ENCODE measurements at places on chromosomes 5 and 9.
A peak's percentile ranks its signal among the peaks of the same experiment; 100 is the strongest.

- peak; percentile 8 for DNase-seq
These were observed 11.2 kb downstream of the SEMA4D start for GRCh38 chr9:89486681-89487080.

- DNase-seq, result no peak
These were observed 352.7 kb upstream of the CD180 start for GRCh38 chr5:67549296-67549618.

DNA sequence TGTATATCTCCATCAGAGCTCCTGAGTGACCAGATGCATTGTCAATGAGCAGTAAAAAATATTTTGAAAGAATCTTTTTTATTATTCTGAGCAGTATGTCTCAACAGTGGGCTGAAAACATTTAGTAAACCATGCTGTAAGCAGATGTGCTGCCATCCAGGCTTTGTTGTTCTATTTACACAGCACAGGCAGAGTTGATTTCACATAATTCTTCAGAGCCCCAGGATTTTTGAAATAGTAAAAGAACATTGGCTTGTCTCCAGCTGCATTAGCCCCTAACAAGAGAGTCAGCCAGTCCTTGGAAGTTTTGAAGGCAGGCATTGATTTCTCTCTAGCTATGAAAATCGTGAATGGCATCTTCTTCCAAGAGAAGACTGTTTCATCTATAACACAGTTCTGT lies 25.2 kb upstream of the ENTREP1 start:
- DNase-seq, result no peak

- no peak for DNase-seq
These were observed 2059.1 kb upstream of the CDH6 start for GRCh38 chr5:29134418-29134817.

- no peak for DNase-seq
These were observed 79.6 kb downstream of the TLE4 start for GRCh38 chr9:79651251-79651795.

GRCh38 chr9:97284798-97285197 lies 22.7 kb upstream of the CCDC180 start:
- DNase-seq, result no peak

GRCh38 chr5:178340637-178341036 lies 108.0 kb upstream of the PHYKPL start:
- no peak for DNase-seq

GRCh38 chr9:89410022-89410421 lies 87.9 kb downstream of the SEMA4D start:
- DNase-seq, result no peak

DNA sequence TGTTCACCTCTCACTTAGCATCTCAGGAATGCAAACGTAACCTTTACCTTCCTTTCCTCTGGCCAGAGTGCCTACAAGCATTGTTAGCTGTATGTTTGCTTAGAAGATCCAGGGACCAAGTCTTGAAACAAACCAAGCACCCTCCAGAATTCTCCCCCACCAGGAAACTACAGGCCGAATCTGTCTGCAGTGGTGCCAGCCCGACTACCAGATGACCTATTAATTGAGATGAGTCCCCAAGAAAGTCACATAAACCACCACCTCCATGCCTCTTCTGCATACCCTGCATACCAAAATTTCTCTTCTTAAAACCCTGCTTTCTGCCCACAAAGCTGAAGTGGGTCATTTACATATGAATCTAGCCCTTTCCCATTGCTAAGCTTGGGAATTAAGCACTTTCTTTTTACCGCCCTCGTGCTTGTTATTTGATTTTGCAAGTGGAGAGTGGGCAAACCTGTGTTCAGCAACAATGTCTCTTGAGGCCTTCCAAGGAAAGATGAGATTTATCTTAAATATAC lies 1239.1 kb downstream of the CDH12 start:
- no peak for DNase-seq

DNA sequence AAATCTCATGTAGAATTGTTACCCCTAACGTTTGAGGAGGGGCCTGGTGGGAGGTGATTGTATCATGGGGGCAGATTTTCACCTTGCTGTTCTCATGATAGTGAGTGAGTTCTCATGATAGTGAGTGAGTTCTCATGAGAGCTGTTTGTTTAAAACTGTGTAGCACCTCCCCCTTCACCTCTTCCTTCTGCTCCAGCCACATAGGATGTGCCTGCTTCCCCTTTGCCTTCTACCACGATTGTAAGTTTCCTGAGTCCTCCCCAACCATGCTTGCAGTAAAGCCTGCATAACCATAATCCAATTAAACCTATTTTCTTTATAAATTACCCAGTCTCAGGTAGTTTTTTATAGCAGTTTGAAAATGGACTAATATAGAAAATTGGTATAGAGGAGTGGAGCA lies 1783.7 kb upstream of the CDH9 start:
- no peak for DNase-seq

DNA sequence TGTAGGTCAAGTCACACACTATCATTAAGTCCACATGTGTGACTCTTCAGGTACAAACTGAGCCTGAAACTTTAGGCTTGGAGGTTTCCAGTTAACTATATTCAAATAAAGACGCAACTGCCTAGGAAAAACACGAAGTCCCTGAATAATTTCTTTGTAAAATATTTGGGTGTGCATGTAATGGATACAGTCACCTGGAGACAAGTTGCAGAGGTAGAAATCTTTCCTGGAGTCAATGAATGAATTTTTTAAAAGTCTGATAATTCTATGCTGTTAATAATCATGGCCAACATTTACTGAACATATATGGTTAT lies 132.7 kb downstream of the MTX3 start:
- no peak for DNase-seq

- peak; percentile 20 for DNase-seq
These were observed 52.0 kb downstream of the ITGA2 start for GRCh38 chr5:53041071-53041692.

DNA sequence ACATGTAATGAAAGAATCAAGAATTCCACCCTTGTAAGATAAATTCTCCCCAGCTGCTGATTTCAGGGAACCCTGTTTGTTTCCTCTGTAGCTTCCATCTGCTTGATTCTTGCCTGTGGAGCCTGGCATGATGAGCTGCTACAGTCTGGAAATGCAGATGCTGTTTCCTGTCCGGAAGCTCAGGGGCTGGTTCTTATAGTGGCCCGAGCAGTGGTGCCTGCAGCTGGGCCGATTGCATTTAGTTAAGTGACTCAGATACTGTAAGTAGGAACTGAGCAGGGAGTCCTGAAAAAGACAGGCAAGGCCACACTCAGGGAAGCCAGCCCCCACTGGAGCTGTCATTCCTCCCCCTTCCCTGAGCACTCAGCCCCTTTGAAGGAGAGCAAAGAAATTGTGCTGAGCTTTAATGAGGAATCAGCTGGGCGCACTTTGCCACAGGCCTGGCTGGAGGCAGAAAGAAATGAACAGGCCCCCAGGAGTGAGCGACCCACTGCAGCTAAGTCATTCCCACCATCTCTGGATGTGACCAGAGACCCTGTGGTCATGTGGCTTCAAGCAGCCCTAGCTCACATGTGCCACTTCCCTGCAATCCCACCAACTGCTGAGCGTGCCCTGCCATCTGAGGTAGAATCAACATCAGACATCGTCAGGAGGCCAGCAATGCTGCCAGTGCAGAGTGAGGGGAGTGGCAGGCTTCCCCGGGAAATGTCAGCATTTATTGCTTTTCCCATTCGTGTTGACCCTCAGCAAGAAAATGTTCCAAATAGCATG lies 206.0 kb upstream of the WWC1 start:
- no peak for DNase-seq

GRCh38 chr5:112554101-112554977 lies 135.3 kb upstream of the EPB41L4A start:
- no peak for DNase-seq

DNA sequence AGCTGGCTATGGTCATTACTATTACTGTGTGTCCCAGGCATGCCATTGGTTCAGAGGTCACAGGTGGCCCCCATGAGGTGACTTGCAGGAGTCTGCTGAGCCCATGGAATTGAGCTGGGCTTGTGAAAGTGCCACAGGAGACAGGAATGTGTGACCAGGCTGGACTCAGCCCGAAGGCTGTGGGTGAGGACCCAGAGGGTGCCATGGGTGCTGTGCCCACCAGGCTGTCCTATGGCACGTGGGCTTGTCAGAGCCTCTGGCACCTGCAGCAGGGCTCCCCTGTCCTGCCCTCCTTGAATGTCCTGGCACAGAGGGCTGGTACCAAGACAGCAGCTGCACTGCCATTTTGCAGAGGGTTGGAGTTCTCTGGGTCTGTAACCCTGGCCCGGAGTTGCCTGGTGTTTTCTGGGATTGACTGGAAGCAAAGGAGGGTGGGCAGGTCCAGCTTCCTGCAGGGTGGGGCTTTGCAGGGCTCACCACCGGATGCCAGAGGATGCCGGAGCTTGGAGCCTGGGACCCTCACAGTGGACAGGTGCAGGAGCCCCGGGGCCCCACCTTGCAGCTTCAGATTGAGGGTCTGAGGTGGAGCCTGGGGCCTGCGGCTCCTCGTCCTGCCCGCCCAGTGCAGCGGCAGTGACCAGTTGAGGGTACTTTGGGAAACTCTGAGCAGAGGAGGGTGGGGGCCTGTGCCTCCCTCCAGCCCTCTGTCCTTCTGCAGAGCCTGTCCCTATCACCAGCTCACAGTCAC lies 14.2 kb downstream of the COL5A1 start:
- DNase-seq, result no peak

- DNase-seq, result no peak
These were observed 279.9 kb downstream of the ENC1 start for GRCh38 chr5:74360535-74361210.

- no peak for DNase-seq
These were observed 10.6 kb upstream of the TRPC7 start for GRCh38 chr5:136375920-136376319.

DNA sequence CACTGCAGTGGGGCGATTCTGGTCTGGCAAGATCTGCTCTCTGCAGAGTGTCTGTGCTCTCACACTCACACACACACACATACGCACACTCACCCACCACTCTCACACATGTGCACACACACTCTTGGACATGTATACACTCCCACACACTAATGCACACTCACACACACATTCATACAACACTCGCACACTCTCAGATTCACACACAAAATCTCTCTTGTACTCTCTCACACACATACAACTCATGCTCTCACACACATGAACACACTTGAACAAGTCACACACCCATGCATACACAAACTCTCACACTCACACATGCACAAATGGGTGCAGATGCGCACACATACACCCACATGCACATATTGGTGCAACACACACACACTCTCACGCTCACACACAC lies 31.7 kb downstream of the TMEM174 start:
- no peak for DNase-seq

DNA sequence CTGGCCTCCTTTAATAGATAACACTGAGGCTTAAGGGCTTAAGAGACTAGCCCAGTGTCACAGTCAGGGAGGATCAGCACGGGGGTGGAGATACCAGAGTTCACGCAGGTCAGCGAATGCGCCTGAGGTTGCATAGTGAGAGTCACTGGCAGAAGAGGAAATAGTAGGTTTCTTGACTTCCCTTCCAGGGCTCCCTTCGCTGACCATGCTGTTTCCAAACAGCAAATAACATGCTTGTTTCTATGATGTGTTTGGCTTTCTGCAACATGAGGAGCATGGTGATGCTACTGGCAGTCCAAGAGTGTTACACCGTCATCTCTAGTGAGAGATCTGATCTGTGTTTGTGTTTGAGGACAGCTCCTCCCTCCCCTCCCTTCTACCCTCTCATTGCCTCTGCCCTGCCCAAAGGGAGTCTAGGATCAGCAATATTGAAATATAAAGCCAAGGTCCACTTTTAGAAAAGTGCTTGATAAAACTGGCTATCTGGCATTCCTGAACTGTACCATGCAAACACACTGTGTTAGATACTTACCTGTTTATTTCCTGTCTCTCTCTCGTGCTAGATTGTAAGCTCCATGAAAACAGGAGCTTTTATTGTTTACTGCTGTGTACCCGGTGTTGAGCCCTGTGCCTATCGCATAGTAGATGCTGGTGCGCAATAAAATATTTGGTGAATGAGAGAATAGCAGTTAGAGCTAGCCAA lies 12.3 kb downstream of the TLE4 start:
- no peak for DNase-seq

GRCh38 chr9:82604947-82605656 lies 457.8 kb downstream of the RASEF start:
- DNase-seq, result no peak

DNA sequence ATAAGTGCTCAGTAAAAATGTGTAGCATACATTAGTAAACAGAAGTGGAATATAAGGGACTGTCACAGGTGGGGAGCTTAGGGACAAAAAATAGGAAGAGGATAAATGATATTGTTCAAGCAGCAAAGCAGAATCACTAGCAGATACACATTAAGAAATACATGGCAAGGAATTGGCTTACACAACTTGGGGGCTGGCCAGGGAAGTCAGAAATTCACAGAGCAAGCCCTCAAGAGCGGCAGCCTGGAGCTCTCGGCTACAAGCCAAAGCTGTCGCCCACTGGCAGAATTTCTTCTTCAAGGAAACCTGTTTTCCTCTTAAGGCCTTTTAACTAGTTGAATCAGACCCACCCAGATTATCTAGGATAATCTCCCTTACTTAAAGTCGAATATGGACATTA lies 73.0 kb upstream of the SMIM23 start:
- no peak for DNase-seq
